Hepatic stellate cell (primary cell): ENCODE measurements at places on chromosomes 11 and 22.

- DNase-seq: no peak
Observed at GRCh38 chr22:44312766-44313165, at the start of gene SHISAL1. Gene SHISAL1, minus strand, starts transcription at chr22:44312951. Its CDS starts 12,006 bp downstream, at chr22:44300945.

DNA sequence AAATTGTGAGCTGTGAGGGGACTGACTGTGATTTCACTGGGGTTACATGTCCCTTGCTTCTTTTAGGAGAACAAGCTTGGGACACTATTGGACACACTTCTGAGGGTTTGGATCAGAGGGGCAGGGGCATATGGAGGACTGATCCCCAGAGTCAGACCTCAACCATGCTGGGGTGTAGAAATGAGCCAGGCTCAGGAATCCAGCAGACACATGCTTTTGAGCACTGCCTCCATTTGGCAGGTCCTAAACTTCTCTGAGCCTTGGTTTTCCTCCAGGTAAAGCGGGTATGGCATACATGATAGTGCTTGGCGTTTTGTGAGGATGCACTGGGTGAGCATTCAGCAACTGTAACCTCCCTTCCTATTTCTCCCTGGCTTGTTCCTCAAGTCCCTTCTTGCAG is 74.7 kb downstream of the ADAMTS15 start:
- DNase-seq: no peak

- no peak for DNase-seq
Observed at GRCh38 chr11:9071692-9072091, 19.7 kb downstream of the SCUBE2 start.

- DNase-seq: no peak
Observed at GRCh38 chr22:46721501-46722085, 16.5 kb downstream of the CERK start.
